Psoas muscle (tissue), 8 donors: ENCODE measurements at places on chromosomes 1 and 21. TPM values are rescaled to one million over a fixed set of nuclear protein-coding genes. Genes with fewer than 3 reads are reported as not detected.

GRCh38 chr1:110875216-110875731 is 2.3 kb downstream of the CD53 start:
- no peaks in the 10 kb centered on the region for H3K36me3 ChIP-seq
- no peaks in the 10 kb centered on the region for H3K4me1 ChIP-seq

- H3K4me3 ChIP-seq, result no peak overlapping the region
- H3K4me1 ChIP-seq, result no peaks in the 10 kb centered on the region
- H3K36me3 ChIP-seq, result no peaks in the 10 kb centered on the region
Measured at GRCh38 chr1:47703981-47704596, 266.2 kb downstream of the FOXD2 start.

- no peaks in the 10 kb centered on the region for H3K36me3 ChIP-seq
- no peaks in the 10 kb centered on the region for H3K4me1 ChIP-seq
- H3K27ac ChIP-seq, result no peak overlapping the region
- H3K4me3 ChIP-seq, result no peak overlapping the region
- no peak for DNase-seq
- peaks cover under 1% of the 10 kb centered on the region for H3K27me3 ChIP-seq
Measured at GRCh38 chr1:228045405-228045804, 37.1 kb upstream of the ARF1 start.

DNA sequence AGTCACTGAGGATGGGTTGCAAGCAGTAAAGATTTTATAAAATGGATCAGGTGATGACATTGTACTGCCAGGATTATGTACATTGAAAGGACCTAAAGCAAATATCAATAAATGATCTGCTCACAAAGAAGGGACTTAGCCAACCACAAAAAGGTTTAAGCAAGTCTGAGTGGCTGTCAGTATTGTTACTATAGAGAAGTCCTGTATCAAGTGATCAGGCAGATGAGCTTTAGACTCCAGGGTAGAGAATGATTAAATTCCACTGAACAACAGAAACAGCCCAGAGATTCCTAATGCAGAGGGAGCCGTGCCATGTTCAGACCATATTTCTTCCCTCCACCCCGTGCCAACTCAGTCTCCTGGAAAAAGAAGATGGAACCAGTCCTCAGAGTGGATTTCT is 138.9 kb downstream of the SETD4 start:
- H3K27me3 ChIP-seq, result peaks cover 6% of the 10 kb centered on the region
- DNase-seq, result no peak
- H3K4me1 ChIP-seq, result no peaks in the 10 kb centered on the region
- no peak overlapping the region for H3K27ac ChIP-seq
- no peaks in the 10 kb centered on the region for H3K36me3 ChIP-seq

DNA sequence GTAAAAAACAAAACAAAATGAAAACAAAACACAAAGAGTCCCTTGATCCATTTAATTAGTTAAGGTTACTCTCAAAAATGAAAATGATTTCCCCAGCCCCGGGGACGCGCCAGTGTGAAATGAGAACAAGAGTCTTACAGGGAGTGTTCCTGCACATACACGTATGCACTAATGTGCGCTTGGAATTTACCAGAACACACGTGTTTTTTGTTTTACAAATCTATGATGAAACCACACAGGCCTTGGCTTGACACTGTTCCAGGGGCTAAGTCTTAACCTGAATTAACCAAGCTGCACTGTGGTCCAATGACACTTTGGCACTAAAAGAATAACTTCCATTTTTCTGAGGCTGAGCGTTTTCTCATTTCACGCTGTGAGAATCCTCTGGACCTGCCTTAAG is 63.7 kb downstream of the SLC45A1 start:
- H3K27ac ChIP-seq, result peak overlapping the region; percentile 86
- peaks cover 98% of the 10 kb centered on the region for H3K4me1 ChIP-seq
- H3K27me3 ChIP-seq, result no peaks in the 10 kb centered on the region
- H3K36me3 ChIP-seq, result no peaks in the 10 kb centered on the region

- H3K36me3 ChIP-seq, result no peaks in the 10 kb centered on the region
- no peak overlapping the region for H3K27ac ChIP-seq
- H3K4me1 ChIP-seq, result no peaks in the 10 kb centered on the region
- H3K4me3 ChIP-seq, result no peak overlapping the region
- no peaks in the 10 kb centered on the region for H3K27me3 ChIP-seq
- DNase-seq, result no peak
Measured at GRCh38 chr1:73998348-73998959, 199.5 kb downstream of the LRRIQ3 start.

GRCh38 chr1:225449774-225450173 is 21.9 kb upstream of the LBR start:
- H3K4me3 ChIP-seq, result no peak overlapping the region
- H3K36me3 ChIP-seq, result no peaks in the 10 kb centered on the region
- no peak for DNase-seq
- no peaks in the 10 kb centered on the region for H3K27me3 ChIP-seq
- H3K4me1 ChIP-seq, result peaks cover 8% of the 10 kb centered on the region

GRCh38 chr1:63545780-63546179 is 22.5 kb downstream of the EFCAB7 start:
- no peaks in the 10 kb centered on the region for H3K36me3 ChIP-seq
- H3K27me3 ChIP-seq, result no peaks in the 10 kb centered on the region
- H3K4me3 ChIP-seq, result no peak overlapping the region
- no peak overlapping the region for H3K27ac ChIP-seq
- no peak for DNase-seq

Gene CHIA
- not detected for total RNA-seq
